A549 treated with Hydrocortisone at 1 μM for 4 hours (cell line): ENCODE measurements at places on chromosomes 1 and 21. TPM values are rescaled to one million over a fixed set of nuclear protein-coding genes. Genes with fewer than 3 reads are reported as not detected.

Gene MYOC
- not detected in 5 replicates for total RNA-seq

Gene SPOCD1
- 3.6 to 4.9 TPM (median 3.9 TPM) in 5 replicates for total RNA-seq

Gene HSD3B2
- not detected in 5 replicates for total RNA-seq

Gene S100A6
- total RNA-seq, result 2,973 to 4,069 TPM (median 3,618 TPM) in 5 replicates

Gene SPRR2B
- total RNA-seq, result not detected in 5 replicates

Gene HIVEP3
- total RNA-seq, result 2.6 to 3.3 TPM (median 3.2 TPM) in 5 replicates

Gene AGRN
- 89.0 to 113 TPM (median 105 TPM) in 5 replicates for total RNA-seq

Gene CENPL
- 11.1 to 15.5 TPM (median 13.4 TPM) in 5 replicates for total RNA-seq

Gene C8B
- not detected in 5 replicates for total RNA-seq

Gene IL19
- total RNA-seq, result not detected in 5 replicates

Gene LAPTM5
- total RNA-seq, result 0.12 to 0.30 TPM (median 0.28 TPM) in 5 replicates

Gene GPR25
- not detected in 5 replicates for total RNA-seq
